AG20443 (cell line): ENCODE measurements at places on chromosomes 3 and 15.

- no peak for DNase-seq
Measured at GRCh38 chr3:43921056-43921648, 230.4 kb downstream of the ABHD5 start.

GRCh38 chr3:186806089-186807055 lies at the start of gene RFC4:
Gene RFC4 (minus strand): TSS chr3:186806482. CDS start chr3:186804713, 1,769 bp downstream.
- peak; percentile 90 for DNase-seq

DNA sequence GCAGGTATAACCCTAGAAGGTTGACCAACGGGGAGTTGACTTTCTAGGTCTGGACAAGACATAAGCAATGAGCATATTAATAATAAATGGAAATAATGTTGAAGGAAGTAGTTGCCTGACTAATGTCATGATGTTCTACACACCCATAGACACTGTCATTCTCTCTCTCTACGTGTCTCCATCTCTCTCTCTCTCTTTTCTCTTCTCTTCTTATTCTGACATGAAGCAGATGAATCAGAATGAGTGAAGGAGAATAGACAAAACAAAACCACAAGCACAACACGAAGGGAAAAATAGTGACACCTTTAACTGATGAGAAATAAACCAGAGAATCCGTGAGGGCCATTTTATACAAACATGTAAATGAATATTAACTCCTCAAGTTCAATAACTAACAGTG lies 26.7 kb upstream of the CCDC80 start:
- no peak for DNase-seq

DNA sequence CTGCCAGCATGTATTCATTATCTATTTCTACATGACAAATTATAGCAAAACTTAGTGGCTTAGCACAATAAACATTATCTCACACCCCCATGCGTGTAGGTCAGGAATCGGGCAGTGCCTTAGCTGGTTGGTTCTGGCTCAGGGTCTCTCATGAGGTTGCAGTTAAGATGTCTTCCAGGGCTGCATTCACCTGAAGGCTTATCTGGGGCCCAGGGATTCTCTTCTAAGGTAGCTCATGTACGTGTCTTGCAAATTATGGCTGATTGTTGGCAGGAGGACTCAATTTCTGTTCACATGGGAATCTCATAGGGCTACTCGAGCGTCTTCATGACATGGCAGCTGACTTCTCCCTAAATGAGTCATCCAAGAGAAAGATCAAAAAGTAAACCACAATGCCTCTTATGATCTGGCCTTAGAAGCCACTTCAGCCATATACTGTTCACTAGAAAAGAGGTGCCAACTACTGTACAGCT lies 42.9 kb upstream of the TSC22D2 start:
- peak; percentile 22 for DNase-seq

DNA sequence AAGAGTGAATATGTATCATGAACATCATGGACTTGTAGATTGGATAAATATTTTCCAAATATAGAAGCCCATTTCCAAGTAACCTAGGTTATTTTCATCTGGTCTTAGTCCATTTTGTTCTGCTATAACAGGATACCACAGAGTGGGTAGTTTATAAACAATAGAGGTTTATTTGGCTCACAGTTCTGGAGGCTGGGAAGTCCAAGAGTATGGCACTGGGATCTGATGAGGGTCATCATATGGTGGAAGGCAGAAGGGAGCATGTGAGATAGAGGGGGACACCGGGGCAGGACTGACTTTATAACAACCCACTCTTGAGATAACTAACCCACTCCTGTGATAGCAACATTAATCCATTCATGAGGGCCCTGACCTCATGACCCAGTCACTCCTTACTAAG lies 9.4 kb upstream of the MGA start:
- no peak for DNase-seq

- DNase-seq = no peak
Measured at GRCh38 chr15:78162038-78162437, 12.9 kb downstream of the IDH3A start.

DNA sequence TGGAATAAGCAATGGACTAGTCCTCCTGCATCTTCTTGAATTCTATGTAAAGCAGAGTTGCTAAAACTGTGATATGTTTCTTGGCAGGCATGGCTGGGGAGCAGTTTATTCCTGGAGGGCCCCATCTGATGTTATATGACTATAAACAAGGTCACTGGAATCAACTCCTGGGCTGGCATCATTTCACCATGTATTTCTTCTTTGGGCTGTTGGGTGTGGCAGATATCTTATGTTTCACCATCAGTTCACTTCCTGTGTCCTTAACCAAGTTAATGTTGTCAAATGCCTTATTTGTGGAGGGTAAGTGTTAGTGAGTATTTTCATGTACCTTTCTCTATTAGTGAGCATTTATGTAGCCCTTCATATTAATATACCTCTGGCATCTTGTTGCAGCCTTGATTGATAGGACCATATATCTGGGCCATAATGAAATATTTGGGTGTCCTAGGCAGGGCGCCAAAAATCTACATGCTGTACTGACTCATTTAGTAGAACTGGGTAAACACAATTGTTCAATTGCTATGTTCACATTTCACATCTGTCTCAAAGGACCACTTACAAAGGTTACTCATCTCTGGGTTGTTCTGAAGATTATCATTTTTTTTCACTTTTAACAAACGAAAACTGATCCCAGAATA lies 52.6 kb upstream of the ADGRG7 start:
- DNase-seq = peak; percentile 36

DNA sequence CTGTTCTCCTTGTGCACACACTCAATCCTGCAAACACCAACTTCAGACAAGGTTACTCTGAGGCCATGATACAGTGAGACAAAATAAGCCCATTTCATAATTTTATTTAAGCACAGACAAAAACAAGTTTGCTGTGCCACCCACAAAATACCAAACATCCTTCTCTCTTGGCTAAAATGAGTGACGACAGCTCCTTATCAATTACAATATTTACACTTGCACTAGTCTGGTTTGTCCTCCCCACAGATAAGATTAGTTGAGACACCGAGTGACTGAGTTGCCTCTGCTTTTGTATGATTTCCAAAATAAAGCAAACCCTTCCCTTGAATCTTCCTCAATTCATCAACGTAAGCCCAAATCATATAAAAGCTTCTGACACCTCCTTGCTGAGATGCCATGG lies 233.5 kb upstream of the ATP10A start:
- no peak for DNase-seq

GRCh38 chr15:61613729-61614128 lies 384.6 kb upstream of the RORA start:
- DNase-seq = no peak

- DNase-seq = no peak
Measured at GRCh38 chr3:194014756-194015155, 121.2 kb upstream of the HES1 start.

DNA sequence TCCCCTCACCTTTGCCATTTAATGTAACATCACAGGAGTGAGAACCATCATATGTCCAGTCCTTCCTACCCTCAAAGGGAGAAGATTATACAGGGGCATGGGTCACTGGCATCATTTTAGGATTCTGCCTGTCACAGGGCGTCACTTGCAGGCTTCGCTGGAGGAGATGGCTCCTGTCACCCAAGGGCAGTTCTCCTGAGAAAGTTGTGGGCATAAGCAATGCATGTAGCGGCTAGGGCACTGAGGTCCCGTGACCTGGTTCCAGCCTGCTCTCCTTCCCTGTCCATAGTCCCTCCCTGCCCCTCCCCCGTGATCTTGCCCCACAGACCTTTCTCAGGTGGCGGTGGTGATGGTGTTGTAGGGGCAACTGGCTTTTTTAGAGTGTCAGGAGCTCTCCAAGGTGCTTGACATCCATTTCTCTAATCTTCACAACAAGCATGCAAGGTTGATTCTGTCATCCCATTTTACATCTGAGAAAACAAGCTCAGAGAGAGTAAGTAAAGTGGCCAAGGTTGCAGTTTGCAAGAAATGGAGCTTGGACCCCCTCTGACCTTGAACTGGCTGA lies 241.5 kb upstream of the CTDSPL start:
- no peak for DNase-seq
